ENCODE measurements at places on chromosomes 7 and 10. TPM values are rescaled to one million over a fixed set of nuclear protein-coding genes. Genes with fewer than 3 reads are reported as not detected.

GRCh38 chr10:60828489-60828852 is 50.2 kb downstream of the CDK1 start:
- no peak for DNase-seq

MBLAC1 gene
- 2.8 TPM for total RNA-seq

GRCh38 chr10:110724116-110724921 is 80.2 kb downstream of the RBM20 start:
- DNase-seq, result no peak

DNA sequence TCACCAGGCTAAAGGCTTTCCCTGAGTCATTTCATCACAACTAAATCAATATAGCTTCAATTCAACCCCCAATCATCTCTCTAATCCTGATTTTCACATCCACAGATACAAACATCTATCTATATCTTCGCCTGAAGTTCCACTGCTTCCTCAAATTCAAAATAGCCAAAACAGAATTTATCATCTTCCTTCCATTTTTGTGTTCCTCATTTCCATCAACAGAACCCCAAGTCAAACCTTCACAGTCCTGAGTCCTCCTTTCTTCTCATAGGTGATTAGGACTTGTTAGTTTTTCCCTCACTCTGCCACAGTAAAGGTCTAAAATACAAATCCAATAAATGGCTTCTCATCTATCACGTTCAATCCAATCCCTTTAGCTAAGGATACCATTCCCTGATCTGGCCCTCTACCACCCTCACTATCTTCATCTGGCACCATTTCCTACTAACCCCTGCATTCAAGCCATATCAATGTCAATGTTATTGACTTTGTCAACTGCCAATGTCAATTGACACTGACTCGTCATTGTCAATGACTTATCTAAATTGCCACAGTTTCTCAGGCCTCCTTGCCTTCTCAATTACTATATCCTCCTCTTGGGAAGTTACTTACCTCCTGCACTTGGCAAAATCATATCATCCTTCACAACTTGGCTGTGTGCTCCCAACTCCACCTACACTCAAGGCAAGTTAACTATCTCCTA is 2.6 kb downstream of the HYCC1 start:
- no peak for DNase-seq

GRCh38 chr7:42049761-42050160 is 187.2 kb downstream of the GLI3 start:
- DNase-seq, result no peak

DNA sequence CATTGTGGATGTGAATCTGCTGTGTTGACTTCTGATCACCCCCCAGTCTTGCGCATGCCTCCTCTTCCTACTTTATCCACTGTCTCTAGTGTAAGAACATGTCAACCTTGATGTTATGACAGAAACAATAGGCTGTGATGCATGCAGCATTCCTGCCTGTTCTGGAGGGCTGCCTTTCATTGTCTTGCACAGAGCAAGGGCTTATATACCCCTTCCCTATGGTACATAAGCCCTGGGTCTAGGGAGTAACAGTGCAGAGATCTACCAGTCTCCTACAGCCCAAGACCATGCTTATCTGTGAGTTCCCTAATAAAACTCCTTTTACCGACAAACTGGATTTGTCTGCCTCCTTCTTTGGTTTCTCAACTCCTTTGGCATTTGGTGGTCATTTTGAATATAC is 177.0 kb upstream of the STK17A start:
- no peak for DNase-seq

DNA sequence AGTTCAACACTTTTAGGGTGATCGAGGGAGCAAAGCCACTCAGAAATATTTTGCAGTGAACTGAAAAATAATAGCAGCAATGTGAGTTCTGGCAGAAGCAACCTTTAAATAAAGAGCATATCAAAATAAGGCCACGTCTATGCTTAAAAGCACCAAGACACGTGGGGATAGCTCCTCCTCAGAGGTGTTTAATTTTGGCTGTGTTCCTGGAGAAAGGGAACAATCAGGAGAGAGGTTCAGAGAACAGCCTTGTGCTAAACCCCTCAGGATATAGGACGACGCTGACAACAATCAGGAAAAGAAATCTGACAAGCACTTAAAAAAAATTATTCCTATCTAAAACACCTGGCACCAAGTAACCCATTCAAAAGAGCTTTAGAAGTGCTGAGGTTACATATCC is 471.9 kb upstream of the CELF2 start:
- no peak for DNase-seq

DNA sequence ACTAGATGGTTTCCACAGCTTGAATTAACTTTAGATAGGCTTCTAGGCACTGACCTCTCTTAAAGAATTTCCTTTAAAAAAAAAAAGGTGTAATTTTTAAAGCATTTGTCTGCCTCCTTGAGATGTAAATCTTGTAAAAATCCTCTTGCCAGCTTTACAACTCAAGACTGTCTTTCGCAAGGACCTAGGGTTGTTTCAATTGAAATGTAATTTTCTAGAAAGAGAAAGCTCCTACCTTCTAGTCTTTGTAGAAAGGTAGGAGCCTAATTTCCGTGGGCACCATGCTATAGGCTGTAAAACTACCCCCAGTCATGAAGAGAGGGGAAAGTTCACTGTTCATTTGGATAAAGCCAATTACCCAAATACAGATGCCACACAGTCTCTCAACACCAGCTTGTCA is 228.8 kb upstream of the TMEM229A start:
- DNase-seq, result no peak

AS3MT gene
- 22.4 TPM for total RNA-seq

DNA sequence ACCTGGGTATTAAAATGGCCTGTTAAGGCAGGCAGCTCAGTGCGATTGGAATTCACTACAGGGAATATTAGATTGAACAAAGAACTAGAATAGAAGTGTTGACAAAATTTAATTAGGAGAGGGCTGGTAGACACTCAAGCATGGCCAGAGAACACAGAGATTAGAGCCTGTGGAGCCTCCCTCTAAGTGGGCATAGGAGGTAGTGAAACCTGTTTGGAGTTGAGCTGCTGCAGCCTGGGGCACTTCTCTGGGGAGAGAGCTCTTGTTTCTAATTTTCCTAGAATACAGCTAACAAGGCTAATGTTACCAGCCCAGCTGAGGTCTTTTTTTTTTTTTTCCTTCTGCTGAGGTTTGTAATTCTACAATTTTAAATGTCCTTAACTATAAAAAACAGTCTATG is 46.4 kb downstream of the TMEM168 start:
- DNase-seq, result no peak

GRCh38 chr10:131485732-131486131 is 174.2 kb upstream of the TCERG1L start:
- DNase-seq, result no peak

GRCh38 chr7:37410305-37411229 is 38.1 kb downstream of the ELMO1 start:
- no peak for DNase-seq

- no peak for DNase-seq
Measured at GRCh38 chr10:106082865-106083264, 1081.6 kb downstream of the SORCS1 start.

GRCh38 chr10:97836446-97836845 is 13.2 kb upstream of the GOLGA7B start:
- DNase-seq, result no peak

GRCh38 chr10:57897611-57898010 is 370.1 kb downstream of the IPMK start:
- DNase-seq, result no peak

DNA sequence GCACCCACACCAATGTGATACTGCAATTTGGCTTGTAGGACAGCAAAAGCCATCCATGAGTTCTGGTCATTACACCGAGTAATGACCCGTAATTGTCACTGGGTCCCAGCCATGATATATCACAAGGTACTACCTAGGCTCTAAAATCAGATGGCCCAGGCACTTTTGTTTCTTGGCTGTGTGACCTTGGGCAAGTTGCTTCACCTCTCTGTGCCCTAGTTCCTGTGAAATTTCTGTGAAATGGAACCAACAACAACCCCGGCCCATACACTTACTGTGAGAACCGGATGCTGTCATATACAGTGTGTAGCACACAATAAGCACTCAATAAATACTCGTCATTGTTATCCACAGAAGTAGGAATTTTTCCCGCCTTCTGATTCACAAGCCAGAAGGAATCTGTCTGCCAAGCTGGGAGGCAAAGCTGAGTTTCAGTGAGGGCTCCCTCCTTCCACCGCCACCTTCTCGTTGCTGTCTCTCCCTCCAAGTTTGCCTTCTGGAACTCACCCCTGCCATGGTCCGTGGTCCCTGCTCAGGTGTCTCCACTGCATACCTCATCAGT is 6.4 kb upstream of the CYTH3 start:
- DNase-seq, result no peak

MCM10 gene
- 0.30 TPM for total RNA-seq

CPA2 gene
- total RNA-seq, result not detected

THSD7A gene
- total RNA-seq, result 1.0 TPM

TET1 gene
- 3.6 TPM for total RNA-seq

DNA sequence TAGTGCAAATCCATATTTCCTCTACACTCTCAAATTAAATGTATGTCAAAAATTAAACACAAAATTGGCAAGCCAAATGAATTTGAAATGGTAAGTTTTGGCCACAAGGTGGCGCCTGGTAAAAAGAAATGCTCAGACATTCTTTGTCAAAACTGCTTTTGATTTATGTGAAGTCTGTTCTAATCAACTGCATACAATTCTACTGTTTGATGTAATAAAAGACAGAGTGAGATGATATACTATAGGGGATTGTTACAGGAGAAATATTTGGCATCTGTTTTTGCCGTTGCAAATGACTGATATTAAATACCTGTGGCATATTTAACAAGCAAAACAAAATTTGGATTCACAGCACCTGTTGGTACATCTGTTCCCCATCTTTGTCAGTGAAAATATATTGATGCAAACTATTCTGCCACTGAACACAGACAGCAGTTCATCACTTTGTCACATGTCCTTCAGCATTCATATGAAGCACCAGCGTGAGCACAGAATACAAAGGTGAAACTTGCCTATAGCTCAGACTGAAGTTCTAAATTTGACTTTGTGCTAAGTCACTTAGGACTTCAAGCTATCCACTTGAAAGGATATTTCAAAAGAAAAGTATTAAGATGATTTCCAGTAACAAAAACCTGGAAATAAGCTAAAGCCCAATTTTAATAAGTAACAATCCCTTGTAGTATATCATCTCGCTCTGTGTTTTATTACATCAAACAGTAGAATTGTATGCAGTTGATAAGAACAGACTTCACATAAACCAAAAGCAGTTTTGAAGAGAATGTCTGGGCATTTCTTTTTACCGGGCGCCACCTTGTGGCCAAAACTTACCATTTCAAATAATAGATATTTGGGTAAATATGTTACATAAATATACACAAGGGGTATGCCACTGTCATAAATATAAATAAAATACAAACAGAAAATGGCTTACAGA is 10.2 kb upstream of the CH25H start:
- peak; percentile 53 for DNase-seq

- DNase-seq, result no peak
Measured at GRCh38 chr7:10040674-10041073, 933.0 kb upstream of the PHF14 start.

DNA sequence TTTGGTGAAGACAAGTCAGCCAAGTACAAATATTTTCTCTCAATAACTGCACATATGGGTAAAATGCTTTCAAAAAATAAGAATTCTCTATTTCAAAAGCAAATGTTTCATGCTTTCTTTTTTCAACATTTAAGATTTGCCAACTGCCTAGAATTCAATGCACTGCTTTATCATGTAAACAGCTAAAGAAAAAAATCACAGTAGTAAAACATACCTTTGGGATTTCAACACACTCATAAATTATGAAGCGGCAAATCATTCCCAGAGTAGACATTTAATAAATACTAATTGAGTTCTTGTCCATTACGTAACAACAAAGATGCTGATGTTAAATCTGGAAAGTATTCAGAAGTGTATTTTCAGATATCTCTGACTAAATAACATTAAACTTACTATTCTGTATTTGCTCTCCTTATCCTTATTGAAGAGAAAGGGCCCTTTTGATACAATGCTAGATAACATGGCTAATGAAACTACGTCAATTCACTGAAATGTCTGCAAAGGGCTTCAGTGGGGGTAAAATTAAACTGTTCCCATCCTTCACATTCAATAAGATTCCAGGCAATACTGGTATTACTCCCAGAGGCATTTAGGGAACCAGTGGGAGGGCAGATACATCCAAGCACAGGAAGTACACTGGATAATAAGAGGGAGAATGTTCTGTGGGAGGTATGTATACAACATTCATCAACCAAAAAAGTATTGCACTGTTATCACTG is 13.9 kb downstream of the NAPEPLD start:
- no peak for DNase-seq

BTBD16 gene
- total RNA-seq, result not detected

CADPS2 gene
- 29.1 TPM for total RNA-seq

DNA sequence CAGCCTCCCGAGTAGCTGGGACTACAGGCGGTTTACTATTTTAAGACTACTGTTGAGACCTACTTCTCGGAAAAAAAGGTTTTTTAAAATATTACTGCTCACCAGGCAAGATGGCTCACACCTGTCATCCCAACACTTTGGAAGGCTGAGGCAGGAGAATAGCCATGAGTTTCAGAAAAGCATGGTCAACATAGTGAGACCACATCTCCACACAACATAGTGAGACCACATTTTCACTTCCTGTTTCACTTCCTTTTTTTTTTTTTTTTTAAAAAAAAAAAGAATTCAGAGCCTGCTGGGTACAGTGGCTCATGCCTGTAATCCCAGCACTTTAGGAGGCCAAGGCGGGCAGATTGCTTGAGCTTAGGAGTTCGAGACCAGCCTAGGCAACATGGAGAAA is 46.5 kb downstream of the SVOPL start:
- no peak for DNase-seq

DAGLB gene
- total RNA-seq, result 10.1 TPM

DNA sequence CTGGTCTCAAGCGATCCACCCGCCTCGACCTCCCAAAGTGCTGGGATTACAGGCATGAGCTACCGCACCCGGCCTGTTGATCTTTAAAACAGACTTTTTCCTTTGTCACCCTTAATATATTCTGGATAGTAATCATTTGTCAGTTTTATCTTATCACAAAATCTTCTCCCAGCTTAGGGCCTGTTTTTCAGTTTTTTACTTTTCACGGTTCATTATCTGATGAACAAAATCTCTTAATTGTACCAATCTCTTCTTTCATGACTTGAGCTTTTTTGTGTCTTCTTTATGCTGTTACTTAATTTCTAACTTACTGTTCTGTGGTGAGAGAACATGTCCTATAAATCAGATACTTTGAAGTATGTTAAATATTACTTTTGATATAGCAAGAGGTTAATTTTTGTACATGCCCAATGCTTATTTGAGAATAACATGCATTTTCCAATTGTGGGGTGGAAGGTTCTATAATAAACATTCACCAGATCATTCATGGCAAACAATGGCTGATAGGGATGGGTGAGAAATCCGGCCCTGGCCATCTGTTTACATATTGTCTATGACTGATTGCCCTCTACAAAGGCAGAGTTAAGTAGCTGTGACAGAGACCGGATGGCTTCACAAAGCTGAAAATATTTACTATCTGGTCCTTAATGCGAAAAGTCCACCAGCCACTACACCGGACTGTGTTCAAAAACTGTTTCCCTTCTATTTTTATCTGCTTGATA is 5.3 kb downstream of the PAPOLB start:
- no peak for DNase-seq

NUTM2B gene
- 1.2 TPM for total RNA-seq

ATXN7L1 gene
- total RNA-seq, result 3.7 TPM

CCSER2 gene
- 163 TPM for total RNA-seq

GDF2 gene
- not detected for total RNA-seq

PDZD7 gene
- total RNA-seq, result 0.17 TPM
